ENCODE measurements at places on chromosomes 11 and 22. TPM values are rescaled to one million over a fixed set of nuclear protein-coding genes. Genes with fewer than 3 reads are reported as not detected.

Gene FAM227A
- total RNA-seq: 0.49 TPM

Gene NXPE4
- total RNA-seq: not detected

Gene PDGFB
- 15.4 TPM for total RNA-seq

Gene SLC29A2
- total RNA-seq: 20.5 TPM

Gene TRIM49B
- total RNA-seq: not detected

Gene NPTXR
- total RNA-seq: 1.4 TPM

Gene LIPT2
- 6.9 TPM for total RNA-seq

Gene CRYBA4
- not detected for total RNA-seq

Gene SYT7
- total RNA-seq: 4.5 TPM

Gene KRTAP5-1
- not detected for total RNA-seq

Gene CRYBB3
- total RNA-seq: 0.61 TPM

Gene PTPMT1
- total RNA-seq: 188 TPM

Gene FAR1
- 48.0 TPM for total RNA-seq

Gene TRIM6
- total RNA-seq: 2.1 TPM

Gene PHLDA2
- 24.9 TPM for total RNA-seq

Gene BTBD18
- not detected for total RNA-seq

Gene DDT
- 133 TPM for total RNA-seq

Gene CASP4
- 103 TPM for total RNA-seq

Gene GUCY1A2
- 10.5 TPM for total RNA-seq

Gene IL10RA
- 30.7 TPM for total RNA-seq

Gene APOL6
- 27.6 TPM for total RNA-seq

Gene SEC14L6
- total RNA-seq: 41.3 TPM

Gene ZP1
- not detected for total RNA-seq

Gene CST6
- total RNA-seq: 33.2 TPM

Gene ACO2
- total RNA-seq: 82.2 TPM

Gene CCDC87
- total RNA-seq: 4.2 TPM

Gene PTGDR2
- total RNA-seq: 1.5 TPM

Gene TH
- not detected for total RNA-seq

Gene OR51B2
- total RNA-seq: not detected

Gene DDI1
- not detected for total RNA-seq

Gene ABCG4
- 0.78 TPM for total RNA-seq

Gene TNNI2
- total RNA-seq: 26.9 TPM

All from upper lobe of left lung (tissue), 6 donors.